Adrenal gland (tissue), 19 donors: ENCODE measurements at places on chromosomes 13 and 19. TPM values are rescaled to one million over a fixed set of nuclear protein-coding genes. Genes with fewer than 3 reads are reported as not detected.

Gene FARP1
- 43.3 TPM for total RNA-seq

- no peak for DNase-seq
- no peak overlapping the region for H3K4me3 ChIP-seq
- no peaks in the 10 kb centered on the region for H3K27me3 ChIP-seq
- H3K4me1 ChIP-seq, result peaks cover 8% of the 10 kb centered on the region
- H3K27ac ChIP-seq, result no peak overlapping the region
Measured at GRCh38 chr13:21481359-21481758, 22.3 kb upstream of the ZDHHC20 start.

DNA sequence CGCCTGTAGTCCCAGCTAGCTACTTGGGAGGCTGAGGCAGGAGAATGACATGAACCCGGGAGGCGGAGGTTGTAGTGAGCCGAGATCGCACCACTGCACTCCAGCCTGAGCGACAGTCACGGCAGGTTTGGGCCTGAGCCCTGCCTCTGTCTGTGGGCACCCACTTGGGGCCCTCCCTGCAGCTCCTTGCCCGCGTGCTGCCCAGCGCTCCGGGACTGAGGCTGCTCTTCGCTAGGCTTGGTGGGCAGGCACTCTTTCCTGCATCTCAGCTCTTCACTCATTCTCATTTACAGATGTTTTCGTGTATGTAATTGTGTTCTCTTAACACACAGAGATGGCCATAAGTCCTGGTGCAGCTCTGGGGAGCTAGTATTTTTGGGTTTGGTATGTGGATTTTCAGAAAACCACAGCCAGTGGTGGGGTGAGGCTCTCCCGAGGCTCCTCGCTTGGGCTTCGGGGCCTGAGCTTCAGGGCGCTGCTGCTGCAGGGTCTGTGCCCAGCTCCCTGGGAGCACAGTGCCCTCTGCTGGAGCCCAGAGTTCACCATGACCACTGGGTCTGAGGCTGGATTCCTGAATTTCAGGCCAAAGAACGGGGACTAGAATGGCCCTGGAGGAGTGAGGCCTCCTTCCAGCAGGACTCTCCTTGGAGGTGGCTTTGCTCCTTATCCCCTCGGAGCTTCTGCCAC, 15.2 kb downstream of the UPF1 start:
- no peaks in the 10 kb centered on the region for H3K36me3 ChIP-seq
- H3K27ac ChIP-seq, result no peak overlapping the region
- peak; percentile 82 for DNase-seq
- no peak overlapping the region for H3K4me3 ChIP-seq
- peaks cover 33% of the 10 kb centered on the region for H3K4me1 ChIP-seq

- no peak overlapping the region for H3K27ac ChIP-seq
- no peak overlapping the region for H3K4me3 ChIP-seq
- H3K27me3 ChIP-seq, result no peaks in the 10 kb centered on the region
- H3K4me1 ChIP-seq, result peaks cover 12% of the 10 kb centered on the region
Measured at GRCh38 chr13:41568972-41569351, 111.6 kb downstream of the RGCC start.

- H3K27ac ChIP-seq, result peak overlapping the region; percentile 96
- DNase-seq, result peak; percentile 97
- peaks cover 11% of the 10 kb centered on the region for H3K4me1 ChIP-seq
- no peak overlapping the region for H3K4me3 ChIP-seq
- no peaks in the 10 kb centered on the region for H3K27me3 ChIP-seq
Measured at GRCh38 chr19:2627319-2627829, 75.1 kb downstream of the GNG7 start.

- H3K27ac ChIP-seq, result no peak overlapping the region
- no peaks in the 10 kb centered on the region for H3K36me3 ChIP-seq
- no peaks in the 10 kb centered on the region for H3K27me3 ChIP-seq
- no peak for DNase-seq
Measured at GRCh38 chr19:1236576-1236975, 1.2 kb downstream of the CBARP start.

GRCh38 chr19:28961772-28962500, 251.0 kb downstream of the UQCRFS1 start:
- H3K36me3 ChIP-seq, result no peaks in the 10 kb centered on the region
- no peak overlapping the region for H3K4me3 ChIP-seq
- no peaks in the 10 kb centered on the region for H3K4me1 ChIP-seq
- no peaks in the 10 kb centered on the region for H3K27me3 ChIP-seq
- H3K27ac ChIP-seq, result no peak overlapping the region

- H3K36me3 ChIP-seq, result no peaks in the 10 kb centered on the region
- H3K4me3 ChIP-seq, result no peak overlapping the region
- no peaks in the 10 kb centered on the region for H3K4me1 ChIP-seq
- H3K27ac ChIP-seq, result no peak overlapping the region
- H3K27me3 ChIP-seq, result no peaks in the 10 kb centered on the region
Measured at GRCh38 chr13:111913761-111914140, 153.2 kb upstream of the SOX1 start.

Gene RFXAP
- total RNA-seq, result 4.9 TPM

Gene SOX1
- total RNA-seq, result not detected

DNA sequence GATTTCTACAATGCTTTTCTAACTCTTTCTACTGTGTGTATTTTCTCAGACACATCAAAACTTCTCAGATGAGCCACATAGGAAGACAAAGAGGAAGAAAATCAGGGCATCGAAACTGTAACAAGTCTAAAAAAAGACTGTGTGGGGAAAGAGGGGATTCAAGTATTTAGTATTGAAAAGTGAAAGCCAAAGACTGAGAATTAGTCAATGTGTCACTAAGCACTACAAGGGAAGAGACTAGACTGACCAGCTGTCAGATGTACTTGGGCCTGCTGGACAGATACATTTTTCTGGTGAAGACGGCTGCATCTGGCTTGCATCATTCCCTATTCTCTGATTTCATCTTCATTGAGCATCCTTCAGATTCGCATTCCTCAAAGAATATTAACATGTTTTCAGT, 25.4 kb downstream of the COMMD6 start:
- DNase-seq, result no peak
- H3K27ac ChIP-seq, result no peak overlapping the region
- no peaks in the 10 kb centered on the region for H3K4me1 ChIP-seq
- H3K27me3 ChIP-seq, result no peaks in the 10 kb centered on the region
- no peak overlapping the region for H3K4me3 ChIP-seq
- no peaks in the 10 kb centered on the region for H3K36me3 ChIP-seq

- no peak for DNase-seq
- H3K4me1 ChIP-seq, result peaks cover 19% of the 10 kb centered on the region
- H3K4me3 ChIP-seq, result no peak overlapping the region
- no peak overlapping the region for H3K27ac ChIP-seq
Measured at GRCh38 chr13:95704510-95704909, 27.6 kb downstream of the DNAJC3 start.

GRCh38 chr19:1063030-1063908, 3.7 kb upstream of the ARHGAP45 start:
- H3K4me3 ChIP-seq, result no peak overlapping the region
- peaks cover 18% of the 10 kb centered on the region for H3K27me3 ChIP-seq
- H3K4me1 ChIP-seq, result peaks cover 19% of the 10 kb centered on the region
- no peak overlapping the region for H3K27ac ChIP-seq
- no peaks in the 10 kb centered on the region for H3K36me3 ChIP-seq
- DNase-seq, result no peak

DNA sequence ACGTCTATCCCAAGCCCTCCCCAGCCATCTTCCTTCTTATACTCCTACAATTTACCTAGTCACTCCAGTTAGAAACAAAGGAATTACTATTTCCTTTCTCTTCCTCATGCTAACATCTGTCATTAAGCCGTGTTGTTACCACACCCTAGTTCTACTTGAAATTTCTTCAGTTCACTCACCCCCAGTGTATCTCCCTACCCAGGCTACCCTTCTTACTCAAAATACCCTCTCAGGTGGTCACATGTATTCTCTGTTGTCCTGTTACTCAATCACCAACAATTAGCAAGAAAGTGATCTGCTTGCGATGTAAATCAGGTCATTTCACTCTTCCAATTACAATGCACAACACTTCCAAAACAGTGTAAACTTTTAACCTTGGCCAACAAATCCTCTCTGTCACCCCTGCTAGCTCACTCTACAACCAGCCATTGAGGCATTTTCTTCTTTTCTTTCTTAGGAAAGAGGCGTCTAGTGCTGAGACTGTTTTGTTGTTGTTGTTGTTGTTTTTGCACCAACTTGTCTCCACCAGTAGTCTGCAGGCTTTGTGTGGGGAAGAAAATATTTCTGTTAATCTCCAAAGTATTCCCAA, 50.7 kb downstream of the PCDH17 start:
- H3K4me3 ChIP-seq, result no peak overlapping the region
- no peaks in the 10 kb centered on the region for H3K4me1 ChIP-seq
- no peaks in the 10 kb centered on the region for H3K27me3 ChIP-seq
- H3K27ac ChIP-seq, result no peak overlapping the region
- no peak for DNase-seq
